ENCODE measurements at places on chromosomes 16 and 17.

- DNase-seq = no peak
These were observed 282.6 kb downstream of the IRF8 start for GRCh38 chr16:86181526-86181925.

- no peak for DNase-seq
These were observed 204.1 kb downstream of the COPRS start for GRCh38 chr17:31654936-31655335.

GRCh38 chr17:38453951-38454421 is 25.7 kb downstream of the ARHGAP23 start:
- no peak for DNase-seq

- peak; percentile 48 for DNase-seq
These were observed 563.9 kb downstream of the TOX3 start for GRCh38 chr16:51982715-51983680.

DNA sequence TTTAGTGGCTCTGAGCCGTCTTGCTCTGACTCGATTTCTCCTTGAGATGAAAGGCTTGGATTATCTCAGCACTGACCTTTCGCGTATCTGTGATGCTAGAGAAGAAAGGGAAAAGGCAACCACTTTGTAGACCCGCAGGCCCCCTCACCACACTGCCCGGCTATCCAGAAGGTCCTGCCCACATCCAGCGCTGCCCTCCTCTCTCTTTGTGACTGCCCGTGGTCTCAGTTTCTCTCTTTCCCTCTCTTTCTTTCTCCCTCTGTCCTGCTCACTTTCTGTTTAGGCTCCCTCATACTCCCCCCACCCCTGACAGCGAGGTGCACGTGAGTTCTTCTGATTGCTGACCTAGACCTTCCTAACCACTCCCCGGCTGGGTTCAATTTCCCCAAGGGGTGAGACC is 12.8 kb upstream of the TBX21 start:
- no peak for DNase-seq

DNA sequence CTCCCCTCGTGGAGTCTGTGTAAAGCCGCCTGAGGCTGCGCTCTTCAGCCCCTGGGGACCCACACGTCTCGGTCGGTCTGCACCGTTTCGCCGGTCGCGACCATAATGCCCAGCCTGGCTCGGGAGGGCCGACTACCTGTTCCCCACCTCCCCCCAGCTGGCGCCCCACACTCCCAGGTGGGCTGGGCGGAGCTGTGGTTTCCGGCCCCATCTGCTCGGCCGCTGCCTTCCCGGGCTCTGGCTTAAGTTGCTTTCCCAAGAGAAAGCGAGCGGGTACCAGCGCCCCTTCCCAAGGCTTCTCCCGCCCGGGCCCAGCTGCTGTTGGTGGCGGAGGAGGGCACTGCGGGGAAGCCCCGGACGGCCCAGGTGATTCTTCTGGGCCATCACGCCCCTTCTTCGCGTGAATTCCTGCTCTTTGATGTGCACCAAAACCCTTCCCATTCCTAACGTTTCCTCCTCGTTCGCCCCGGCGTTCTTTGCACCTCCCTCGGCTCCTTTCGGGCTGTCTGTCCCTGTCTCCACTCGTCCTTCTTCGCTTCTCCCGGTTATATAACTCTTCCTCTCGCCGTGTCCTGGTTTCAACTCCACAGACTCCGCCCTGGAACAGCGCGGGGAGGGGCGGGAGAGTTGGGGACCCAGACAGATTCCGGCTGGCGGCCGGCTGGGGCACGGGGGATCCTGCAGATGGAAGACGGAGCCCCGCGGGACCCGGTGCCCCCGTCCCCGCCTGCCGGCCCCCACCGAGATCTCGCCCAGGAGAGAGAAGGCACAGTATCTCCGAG is 2.0 kb downstream of the KDM6B start:
- DNase-seq = no peak

- no peak for DNase-seq
These were observed 20.9 kb upstream of the SYT17 start for GRCh38 chr16:19147126-19147525.

- DNase-seq = no peak
These were observed 67.1 kb upstream of the NLK start for GRCh38 chr17:27975146-27976011.

GRCh38 chr17:19470530-19471261 is 59.7 kb downstream of the RNF112 start:
- DNase-seq = no peak

DNA sequence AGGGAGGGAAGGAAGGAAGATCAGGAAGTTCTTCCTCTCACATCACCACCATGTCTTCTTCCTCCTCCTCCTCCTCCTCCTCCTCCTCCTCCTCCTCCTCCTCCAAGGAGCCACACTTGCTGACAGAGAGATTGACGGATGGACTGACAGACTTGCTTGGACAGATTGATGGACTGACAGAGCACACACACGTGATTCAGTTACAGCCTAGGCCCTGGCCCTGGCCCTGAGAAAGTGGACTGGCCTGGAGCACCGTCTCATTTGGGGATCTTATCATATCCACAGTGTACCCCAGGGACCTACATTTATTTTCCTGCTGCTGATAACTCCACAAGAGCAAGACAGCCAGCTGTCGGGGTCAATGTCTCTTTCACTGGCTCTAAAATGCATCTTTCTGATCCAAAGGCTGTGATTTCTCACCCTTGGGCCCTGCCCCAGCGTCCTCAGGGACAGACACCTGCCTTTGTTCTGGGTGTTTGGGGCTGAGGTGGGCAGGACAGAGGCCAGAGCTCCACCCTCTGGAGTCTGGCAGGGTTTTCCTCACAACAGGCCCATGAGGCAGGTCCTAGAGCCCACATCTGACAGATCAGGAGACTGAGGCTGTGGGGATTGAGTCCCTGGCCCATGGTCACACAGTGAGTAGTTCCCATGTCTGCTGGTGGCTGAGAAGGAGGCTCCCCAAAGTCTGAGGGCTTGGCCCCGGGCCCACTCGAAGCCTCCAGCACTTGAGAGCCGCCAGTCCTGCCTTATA is 2.3 kb upstream of the P2RX1 start:
- DNase-seq = no peak

- DNase-seq = no peak
These were observed 314.4 kb downstream of the PMP22 start for GRCh38 chr17:14950686-14951085.

- no peak for DNase-seq
These were observed 77.0 kb downstream of the CACNG1 start for GRCh38 chr17:67121316-67121891.

GRCh38 chr16:27446721-27447120 is 44.7 kb downstream of the IL21R start:
- no peak for DNase-seq

DNA sequence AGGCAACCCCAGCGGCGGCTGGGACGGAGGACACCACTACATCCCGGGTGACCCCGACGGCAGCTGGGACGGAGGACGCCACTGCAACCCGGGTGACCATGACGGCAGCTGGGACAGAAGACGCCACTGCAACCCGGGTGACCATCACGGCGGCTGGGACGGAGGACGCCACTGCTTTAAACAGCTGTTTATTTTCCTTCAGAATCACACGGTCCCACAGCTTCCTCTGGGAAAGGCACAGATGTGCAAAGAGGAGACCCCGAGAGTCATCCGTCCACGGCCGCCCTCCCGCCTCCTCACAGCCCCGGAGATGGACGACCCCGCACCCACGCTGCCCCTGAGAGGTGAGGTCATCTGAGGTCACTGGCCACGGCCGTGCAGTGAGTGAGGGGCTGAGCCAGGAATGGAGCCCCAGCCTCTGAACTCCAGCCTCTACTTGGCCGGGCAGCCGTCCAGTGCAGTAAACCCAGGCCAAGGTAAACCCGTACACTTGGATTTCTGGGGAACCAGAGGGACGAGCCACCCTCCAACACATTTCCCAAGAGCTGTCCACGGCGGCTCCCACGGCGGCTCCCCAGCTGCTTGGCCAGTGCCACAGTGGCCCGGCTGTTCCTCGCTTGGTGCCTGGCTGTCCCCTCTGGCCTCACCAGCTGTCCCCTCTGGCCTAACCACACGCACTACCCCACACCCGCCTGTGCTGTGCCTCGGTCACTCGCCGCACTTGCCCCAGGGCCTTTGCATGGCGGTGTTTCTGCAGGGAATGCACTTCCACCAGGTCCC is 43.2 kb upstream of the PABPN1L start:
- DNase-seq = no peak

DNA sequence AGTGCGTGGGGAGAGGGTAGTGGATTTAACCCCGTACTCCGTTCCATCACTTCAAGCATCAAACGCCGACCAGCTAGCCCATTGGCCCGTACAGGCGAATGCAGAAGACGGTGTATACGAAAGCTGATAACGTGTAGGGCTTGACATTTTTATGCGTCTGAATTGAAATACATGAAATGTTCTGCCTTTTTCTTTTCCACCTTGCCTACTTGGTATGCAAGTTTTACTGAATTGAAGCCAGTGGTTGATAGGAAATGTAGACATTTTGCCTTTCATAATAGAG is 834 bp upstream of the STAT3 start:
- no peak for DNase-seq

GRCh38 chr17:72681844-72682243 is 410.6 kb downstream of the SLC39A11 start:
- no peak for DNase-seq

GRCh38 chr16:3804426-3805016 is 76.0 kb downstream of the CREBBP start:
- no peak for DNase-seq

DNA sequence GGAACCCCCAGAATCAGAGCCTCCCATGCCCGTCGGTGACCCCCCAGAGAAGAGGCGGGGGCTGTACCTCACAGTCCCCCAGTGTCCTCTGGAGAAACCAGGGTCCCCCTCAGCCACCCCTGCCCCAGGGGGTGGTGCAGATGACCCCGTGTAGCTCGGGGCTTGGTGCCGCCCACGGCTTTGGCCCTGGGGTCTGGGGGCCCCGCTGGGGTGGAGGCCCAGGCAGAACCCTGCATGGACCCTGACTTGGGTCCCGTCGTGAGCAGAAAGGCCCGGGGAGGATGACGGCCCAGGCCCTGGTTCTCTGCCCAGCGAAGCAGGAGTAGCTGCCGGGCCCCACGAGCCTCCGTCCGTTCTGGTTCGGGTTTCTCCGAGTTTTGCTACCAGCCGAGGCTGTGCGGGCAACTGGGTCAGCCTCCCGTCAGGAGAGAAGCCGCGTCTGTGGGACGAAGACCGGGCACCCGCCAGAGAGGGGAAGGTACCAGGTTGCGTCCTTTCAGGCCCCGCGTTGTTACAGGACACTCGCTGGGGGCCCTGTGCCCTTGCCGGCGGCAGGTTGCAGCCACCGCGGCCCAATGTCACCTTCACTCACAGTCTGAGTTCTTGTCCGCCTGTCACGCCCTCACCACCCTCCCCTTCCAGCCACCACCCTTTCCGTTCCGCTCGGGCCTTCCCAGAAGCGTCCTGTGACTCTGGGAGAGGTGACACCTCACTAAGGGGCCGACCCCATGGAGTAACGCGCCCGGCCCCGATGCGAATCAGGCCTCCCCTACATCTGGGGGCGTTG is 4.0 kb downstream of the TPSG1 start:
- no peak for DNase-seq

DNA sequence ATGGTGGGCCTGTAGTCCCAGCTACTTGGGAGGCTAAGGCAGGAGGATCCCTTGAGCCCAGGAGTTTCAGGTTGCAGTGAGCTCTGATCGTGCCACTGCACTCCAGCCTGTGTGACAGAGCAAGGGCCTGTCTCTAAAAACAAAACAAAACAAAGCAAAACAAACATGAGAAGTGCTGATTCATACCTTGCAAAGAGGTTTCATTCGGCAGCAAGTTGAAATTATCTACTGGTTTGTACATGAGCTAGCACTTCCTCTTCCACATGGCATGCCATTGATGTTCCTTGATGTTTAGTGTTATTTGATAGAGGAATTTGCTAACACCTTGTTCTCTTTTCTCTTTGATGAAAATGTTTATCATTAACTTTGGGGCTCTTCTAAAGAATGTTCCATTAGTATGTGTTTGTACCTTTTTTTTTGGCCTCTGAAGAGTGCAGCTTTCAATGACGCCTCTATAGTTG is 50.6 kb downstream of the SPECC1 start:
- no peak for DNase-seq

GRCh38 chr16:8730335-8730915 is 56.0 kb downstream of the ABAT start:
- DNase-seq = no peak

- no peak for DNase-seq
These were observed 37.6 kb upstream of the PIRT start for GRCh38 chr17:10875430-10875851.

- no peak for DNase-seq
These were observed 52.6 kb downstream of the PIMREG start for GRCh38 chr17:6496640-6497441.

GRCh38 chr17:81132770-81133723 is 32.3 kb upstream of the PVALEF start:
- DNase-seq = no peak

DNA sequence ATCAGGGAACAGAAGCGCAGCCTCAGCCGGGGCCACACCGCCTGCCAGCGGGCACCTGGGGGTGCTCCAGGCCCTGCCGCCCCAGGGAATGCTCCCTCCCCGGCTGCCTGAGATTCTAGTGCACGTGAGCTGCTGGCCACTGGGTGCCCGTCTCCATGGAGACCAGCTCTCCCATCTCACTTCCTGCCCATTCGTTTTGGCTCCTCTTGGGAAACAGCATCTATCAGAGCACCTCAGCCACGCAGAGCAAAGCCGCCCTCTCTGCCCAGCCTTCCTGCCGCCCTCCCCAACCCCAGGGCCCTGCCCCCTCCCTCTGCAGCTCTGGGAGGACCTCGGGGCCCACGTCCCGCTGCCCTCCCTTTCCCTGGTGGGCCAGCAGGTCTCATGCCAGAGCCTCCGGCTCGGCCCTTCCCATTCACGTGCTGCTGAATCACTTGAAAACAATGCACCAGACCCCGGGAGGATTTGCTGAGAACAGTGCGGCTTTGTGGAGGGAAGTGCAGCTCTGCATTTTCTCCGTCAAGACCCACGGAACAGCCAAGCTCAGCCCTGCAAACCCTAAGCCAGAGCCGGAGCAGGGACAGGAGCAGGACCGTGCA is 19.4 kb downstream of the CEP295NL start:
- DNase-seq = no peak

DNA sequence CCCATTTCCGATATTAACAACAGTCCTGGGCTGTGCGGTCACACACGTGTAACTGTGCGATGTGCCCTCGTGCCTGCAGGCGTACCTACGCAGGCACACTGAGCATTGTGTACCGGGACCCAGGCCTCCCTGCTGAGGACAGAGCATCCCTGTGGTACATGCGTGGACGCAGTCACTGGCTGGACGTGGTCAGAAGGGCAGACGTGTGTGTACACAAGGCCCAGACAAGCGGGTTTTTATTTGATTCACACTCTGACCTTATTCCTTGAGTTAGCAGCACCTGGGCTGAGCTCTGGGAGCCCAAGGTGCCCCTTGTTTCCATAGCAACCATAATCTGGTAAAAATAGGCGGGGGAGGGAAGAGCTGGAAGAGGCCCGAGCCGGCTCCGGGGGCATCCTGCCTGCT is 19.5 kb downstream of the RAP1GAP2 start:
- DNase-seq = no peak

DNA sequence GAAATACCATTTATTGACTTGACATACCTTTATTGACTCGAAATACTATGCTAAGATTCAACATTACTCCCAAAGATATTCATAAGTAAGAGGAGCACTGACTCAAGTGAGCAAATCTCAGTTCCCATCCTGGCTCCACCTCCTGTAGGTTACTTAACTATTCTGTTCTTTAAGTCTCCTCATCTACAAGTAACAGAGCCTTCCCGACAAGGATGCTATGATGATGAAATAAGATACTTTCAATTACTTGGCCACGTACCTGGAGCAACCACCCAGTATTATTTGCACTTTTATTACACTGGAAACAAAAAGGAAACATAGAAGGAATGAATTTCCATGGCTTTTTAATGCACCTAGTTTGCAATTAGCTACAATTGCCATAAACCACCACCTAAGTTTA is 16.3 kb downstream of the KANSL1 start:
- no peak for DNase-seq

GRCh38 chr17:71613996-71614395 is 506.8 kb upstream of the SOX9 start:
- DNase-seq = no peak

Measured in thymus (tissue), 14 donors.